Cortex of kidney (tissue), 1 donor: ENCODE measurements at places on chromosomes 5 and 9.

GRCh38 chr9:72383978-72384709 is 19.1 kb upstream of the ZFAND5 start:
- no peak for DNase-seq

DNA sequence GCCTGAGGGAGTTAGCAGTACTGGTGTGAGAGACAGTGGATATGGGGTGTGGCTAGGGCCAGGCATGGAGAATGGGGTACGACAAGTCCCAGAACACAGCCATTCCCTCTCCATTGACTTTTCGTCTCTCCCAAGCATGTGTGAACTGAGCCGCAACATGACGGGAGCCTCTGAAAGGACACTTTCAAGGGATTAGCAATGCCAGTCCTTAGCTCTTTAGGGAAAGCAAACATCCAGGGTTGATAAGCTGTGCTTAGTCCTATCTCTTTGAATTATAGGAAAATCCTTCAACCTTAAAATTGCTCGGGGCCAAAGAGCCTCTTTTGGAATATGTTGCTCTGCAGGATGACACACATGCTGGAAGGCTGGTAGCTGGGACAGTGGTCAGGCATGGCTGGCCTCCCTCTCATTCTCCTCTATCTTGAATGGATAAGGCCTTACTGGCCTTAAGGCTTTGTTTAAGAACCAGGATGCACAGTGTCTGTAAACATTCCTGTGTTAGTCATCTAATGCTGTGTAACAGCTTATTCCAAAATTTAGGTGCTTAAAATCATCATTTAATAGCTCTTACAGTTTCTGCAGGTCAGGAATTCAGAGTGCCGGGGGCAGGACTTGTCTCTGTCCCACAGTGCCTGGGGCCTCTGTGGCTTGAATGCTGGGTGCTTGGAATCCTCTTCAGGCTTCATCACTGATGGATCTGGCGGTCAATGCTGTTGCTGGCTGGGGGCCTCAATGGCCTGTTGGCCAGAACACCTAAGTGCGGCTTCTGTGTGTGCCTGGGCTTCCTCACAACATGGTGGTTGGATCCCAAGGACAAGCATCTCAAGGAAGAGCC is 95.3 kb downstream of the PTTG1 start:
- DNase-seq = no peak

- no peak for DNase-seq
Observed at GRCh38 chr5:65767565-65767964, 45.6 kb downstream of the NLN start.

DNA sequence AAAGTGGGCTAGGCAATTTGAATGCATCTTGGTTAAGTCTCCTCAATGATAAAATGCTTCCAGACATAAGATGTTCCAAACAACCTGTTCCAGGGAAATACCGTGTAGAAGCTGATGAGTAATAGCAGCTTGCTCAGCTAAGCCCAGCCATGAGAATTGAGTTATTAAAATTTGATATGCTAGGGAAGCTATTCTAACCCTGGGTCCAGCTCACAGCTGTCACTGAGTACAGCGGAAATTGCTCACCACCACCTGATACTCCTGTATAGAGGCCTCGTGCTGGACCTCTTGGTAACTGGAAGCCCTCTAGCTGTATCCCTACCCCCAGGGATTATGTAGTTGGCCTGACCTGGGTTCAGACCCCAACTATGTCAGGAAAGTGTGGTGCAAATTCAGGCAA is 521.3 kb upstream of the TRPC7 start:
- DNase-seq = no peak

GRCh38 chr5:10447041-10447440 is 5.4 kb downstream of the ROPN1L start:
- no peak for DNase-seq

DNA sequence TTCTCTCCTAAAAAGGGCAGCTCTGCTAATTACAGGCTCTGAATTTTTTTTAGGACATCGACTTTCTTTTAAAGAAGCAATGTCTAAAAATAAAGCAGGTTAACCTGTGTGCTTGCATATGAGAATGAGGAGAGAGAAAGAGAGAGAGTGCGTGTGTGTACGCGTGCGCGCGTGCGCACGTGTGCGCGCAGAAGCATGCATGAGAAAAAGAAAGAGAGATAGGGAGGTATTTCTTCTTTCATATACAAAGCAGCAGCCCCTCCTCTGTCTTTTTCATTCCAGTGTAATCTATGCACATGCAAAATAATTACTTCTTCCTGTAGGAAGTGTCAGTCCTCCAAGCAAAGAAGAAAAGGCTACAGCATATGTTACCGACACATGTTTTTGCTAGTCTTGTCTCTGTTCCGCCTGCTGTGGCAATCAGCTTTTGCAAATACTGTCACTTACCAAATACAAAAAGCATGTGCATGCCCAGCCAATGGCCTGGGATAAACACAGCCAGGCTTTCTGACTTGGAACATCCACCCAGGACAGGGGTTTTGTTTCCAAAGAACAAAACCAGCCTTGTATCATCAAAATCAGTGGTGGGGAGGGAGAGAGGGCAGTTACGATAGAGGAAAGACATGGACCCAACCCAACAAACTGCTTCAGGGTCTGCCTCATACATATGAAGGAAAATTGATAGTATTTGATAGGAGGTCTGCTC is 252.3 kb upstream of the SLC24A2 start:
- no peak for DNase-seq

DNA sequence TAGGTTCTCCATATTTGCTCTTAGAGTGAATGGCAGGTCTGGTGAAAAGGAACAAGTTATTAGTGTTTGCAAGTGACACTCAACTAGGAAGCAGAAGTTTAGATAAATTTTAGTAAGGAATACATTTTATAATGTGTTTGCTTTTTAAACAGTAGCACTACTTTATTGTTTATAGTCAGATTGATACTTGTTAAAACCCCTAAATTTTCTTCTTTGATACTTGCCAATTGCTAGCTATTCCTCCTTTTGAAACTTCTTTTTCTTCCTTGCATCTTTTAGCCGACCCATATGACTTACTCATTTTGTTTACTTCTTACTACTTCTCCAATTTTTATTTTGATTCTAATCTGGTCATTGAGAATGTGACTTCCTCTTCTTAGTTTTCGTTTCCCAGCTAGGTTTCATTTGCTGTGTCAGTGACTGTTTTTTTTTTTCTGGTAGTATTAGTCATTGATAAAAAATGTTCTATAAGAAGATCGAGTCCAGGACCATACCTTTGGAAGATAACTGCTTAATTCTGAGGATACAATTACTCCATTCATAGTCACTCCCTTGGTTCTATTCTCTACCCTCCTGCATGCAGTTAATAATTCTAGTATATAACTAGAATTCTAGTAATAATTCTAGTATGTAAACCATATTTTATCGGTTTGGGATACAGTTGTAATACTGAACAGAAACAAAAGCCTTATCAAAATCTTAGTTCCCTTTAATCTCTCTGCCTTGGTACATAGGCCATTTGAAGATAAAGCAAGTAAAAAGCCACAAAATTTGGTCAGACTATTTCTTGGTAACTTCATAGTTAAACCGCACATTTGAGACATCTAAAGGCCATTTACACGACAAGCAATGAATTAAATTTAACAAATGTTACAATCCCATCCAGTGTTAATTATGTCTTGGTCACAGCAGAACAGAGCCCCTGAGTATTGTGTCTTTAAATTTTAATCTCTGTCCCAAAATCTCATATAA is 2.8 kb upstream of the RICTOR start:
- DNase-seq = no peak

- DNase-seq = no peak
Observed at GRCh38 chr9:90641884-90642487, 638 bp downstream of the DIRAS2 start.

GRCh38 chr5:37121465-37121864 is 127.7 kb downstream of the CPLANE1 start:
- no peak for DNase-seq
